ENCODE measurements at places on chromosomes 4 and X. TPM values are rescaled to one million over a fixed set of nuclear protein-coding genes. Genes with fewer than 3 reads are reported as not detected.

GRCh38 chr4:184383497-184384055 lies 90.8 kb downstream of the IRF2 start:
- DNase-seq, result no peak

DNA sequence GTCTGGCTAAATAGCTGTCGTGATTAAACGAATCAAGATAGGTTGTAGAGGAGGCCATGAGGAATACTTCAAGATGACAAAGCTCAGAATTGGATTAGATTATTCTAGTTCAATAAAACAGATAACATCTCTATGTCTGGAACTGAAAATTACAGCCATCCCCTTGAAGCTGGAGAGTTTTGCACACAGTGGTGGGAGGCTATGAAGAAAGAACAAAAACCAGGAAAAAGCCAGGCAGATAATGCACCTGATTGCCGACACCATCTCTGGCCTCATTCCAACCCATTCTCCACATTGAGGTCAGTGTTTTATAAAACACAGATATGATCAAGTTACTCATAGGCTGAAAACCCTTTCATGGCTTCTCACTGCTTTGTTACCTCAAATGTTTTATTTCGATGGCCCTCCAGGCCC lies 188.3 kb downstream of the RASL11B start:
- DNase-seq, result peak; percentile 23

GRCh38 chrX:78168065-78168464 lies 28.6 kb upstream of the TAF9B start:
- DNase-seq, result peak; percentile 53

- DNase-seq, result no peak
These were observed 19.5 kb upstream of the FGF2 start for GRCh38 chr4:122806981-122807679.

DNA sequence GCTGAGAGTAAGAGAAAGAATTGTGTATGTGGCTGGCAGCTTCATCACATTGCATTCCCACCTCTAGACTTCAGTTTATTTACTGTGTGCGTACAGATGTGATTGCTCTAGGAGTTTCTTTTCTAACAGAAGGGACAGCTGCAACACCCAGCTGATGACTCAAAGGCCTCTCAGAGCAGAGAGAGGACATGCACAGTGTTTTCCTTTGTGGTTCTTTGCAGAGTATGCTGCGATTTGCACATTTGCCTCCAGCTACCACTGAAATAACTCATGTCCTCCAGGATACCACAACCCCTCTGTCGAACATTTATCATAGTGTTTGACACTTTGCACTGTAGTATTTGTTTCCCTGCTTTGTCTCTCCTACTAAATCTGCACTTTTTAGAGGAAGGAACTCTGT lies 294.1 kb downstream of the STIM2 start:
- no peak for DNase-seq

- no peak for DNase-seq
These were observed 78.2 kb downstream of the COL4A6 start for GRCh38 chrX:108359806-108360602.

DNA sequence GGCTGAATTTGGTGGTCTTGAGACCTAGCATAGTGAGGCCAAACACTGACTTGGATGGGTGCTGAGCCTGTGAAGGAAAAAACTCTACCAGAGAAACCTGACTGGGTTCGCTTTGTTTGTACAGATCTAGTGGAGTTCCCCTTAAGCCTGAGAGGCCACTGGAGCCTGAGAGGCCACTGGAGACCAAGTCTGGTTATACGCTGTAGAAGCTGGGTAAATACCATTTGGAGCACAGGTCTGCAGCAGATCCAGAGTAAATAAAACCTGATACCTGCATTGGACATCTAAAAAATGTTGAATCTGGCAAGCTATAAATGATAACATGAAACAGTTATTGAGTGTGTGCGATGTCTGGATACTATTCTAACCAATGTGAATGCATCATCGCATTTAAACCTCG lies 104.3 kb upstream of the IGSF1 start:
- no peak for DNase-seq

DNA sequence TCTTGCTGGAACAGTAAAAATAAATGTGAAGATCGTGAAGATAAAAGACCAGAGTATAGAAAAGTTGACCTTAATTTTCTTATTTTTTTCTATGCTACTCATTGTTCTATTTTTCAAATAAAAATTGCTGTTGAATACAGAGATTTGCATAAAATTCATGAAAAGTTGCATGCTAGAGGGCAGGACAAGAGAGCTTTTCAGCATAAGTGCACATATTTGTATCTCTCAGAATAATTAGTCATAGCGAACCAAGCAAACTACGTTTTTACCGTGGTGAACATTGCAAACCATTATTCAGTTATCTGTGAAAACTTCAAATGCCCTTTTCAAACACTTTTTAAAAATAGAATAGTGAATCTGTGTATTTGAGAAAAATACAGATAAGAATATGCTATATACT lies 26.4 kb upstream of the AFF2 start:
- DNase-seq, result no peak

DNA sequence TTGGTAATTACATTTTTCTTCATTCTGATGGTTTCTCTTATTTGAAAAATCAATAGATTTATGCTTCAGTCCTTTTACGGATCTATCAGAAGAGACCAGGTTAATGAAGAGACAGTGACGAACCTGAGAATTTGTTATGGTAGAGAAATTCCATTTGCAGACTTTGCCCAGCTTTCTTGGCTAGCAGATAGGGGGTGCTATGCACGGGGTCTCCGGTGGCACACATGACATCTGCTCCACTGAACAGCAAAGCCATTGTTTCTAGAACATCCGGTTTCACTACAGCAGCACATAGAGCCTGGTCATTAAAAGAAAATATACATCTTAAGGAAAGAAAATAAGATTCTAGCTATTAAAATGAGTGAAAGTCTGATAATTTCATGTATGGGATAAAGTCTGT lies 85.1 kb downstream of the ARAP2 start:
- DNase-seq, result no peak

GRCh38 chr4:171582961-171583581 lies 230.1 kb upstream of the GALNTL6 start:
- no peak for DNase-seq

DNA sequence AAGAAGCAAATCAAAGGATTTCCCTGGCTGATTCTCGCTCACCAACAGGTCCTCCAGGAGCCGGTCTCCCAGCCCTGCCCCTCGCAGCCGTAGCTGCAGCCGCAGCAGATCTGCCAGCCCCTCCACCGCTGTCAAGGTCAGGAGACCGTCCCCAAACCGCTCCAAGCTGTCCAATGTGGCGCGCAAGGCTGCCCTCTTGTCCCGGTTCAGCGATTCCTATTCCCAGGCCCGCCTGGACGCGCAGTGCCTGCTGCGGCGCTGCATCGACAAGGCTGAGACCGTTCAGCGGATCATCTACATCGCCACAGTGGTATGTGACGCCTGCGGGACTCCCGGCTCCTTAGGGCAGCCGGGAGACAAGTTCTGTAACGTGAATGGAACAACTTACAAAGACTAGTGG lies 25.6 kb downstream of the SPATA18 start:
- no peak for DNase-seq

DNA sequence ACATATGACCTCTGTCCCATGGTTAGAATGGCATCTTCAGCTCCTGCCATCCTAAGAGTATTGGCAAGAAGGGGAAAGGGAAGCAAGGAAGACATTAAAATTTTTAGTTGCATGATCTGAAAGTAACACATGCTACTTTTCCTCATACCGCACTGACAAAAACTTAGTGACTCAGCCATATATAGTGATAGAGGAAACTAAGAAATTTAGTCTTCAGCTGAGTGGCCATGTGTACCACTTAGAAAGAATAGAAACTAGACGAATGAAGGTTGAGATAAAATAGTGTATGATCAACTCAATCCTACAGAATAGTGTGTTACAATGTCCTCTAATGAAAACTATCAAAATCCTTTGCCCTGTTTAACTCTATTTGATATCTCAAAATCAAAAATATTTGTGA lies 164.1 kb downstream of the PPP3CA start:
- DNase-seq, result no peak

GRCh38 chr4:47120783-47121182 lies 89.4 kb downstream of the GABRB1 start:
- DNase-seq, result no peak

GRCh38 chrX:18674417-18674787 lies 2.5 kb upstream of the RS1 start:
- DNase-seq, result no peak

DNA sequence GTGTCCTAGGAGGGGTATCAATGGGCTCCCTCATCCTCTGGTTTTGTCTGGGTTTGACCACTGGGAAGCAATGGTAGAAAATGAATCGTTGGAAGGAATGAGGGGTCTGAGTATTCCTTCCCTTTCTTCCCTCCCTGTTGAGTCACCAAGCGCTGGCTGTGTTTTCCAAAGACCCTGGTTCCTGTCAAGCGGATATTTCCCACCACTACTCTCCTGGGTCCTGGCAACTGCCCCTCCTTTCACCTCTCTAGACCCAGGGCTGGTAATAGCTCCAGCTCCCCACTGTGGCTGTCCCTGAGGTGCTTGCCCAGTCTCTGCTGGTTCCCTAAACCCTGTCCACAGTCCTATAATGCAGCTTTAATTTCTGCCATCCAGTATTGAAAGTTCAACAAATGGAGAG lies 22.2 kb downstream of the SMIM43 start:
- DNase-seq, result no peak

- DNase-seq, result no peak
These were observed 88.1 kb upstream of the MBNL3 start for GRCh38 chrX:132576939-132577338.

- DNase-seq, result peak; percentile 77
These were observed 111.3 kb upstream of the LNX1 start for GRCh38 chr4:53702334-53703266.

- DNase-seq, result no peak
These were observed 191.0 kb upstream of the ARX start for GRCh38 chrX:25206778-25207177.

DNA sequence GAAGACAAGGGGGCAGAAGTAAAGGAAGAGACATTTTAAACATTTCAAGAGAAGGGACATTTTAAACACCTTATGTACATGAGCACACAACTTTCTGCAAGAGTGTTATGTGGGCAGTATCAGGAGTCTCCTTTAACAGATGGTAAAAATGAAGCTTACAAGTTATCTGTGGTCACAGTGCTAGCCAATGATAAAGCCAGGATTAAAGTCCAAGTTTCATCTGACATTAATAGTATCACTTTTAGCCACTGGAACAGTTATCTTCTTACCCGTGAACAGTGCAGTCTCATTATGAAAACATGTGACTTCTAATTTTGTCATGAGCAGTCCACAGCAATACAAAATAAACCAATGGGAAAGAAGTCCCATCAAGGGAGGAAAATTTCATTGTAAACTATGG lies 627.9 kb upstream of the AGA start:
- DNase-seq, result no peak

GRCh38 chr4:39312816-39313215 lies 53.3 kb downstream of the RFC1 start:
- DNase-seq, result no peak

DNA sequence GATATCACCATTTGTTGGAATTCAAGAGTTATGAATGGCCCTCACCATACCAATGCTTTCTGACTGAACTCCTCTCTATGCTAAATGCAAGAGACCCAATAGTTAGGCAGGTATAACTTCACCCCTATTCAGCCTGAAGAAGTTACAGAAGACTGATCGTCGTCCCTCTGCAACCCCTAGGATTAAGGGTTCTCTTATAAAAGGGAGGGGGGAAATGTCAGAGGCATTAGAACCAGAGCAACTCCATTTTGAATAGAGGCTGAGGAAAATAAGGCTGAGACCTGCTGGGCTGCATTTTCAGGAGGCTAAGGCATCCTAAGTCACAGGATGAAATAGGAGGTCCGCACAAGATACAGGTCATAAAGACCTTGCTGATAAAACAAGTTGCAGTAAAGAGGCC lies 494.3 kb downstream of the SPRY1 start:
- no peak for DNase-seq

GRCh38 chr4:52638717-52639116 lies 20.4 kb downstream of the USP46 start:
- no peak for DNase-seq

GRCh38 chr4:150164956-150165629 lies 86.8 kb downstream of the DCLK2 start:
- no peak for DNase-seq

- no peak for DNase-seq
These were observed 63.1 kb downstream of the NPY2R start for GRCh38 chr4:155271557-155271956.

GRCh38 chr4:45410701-45411210 lies 684.4 kb upstream of the GNPDA2 start:
- no peak for DNase-seq

The TRIM60 gene
- total RNA-seq, result not detected

The RIBC1 gene
- 2.6 TPM for total RNA-seq

The RAB33A gene
- not detected for total RNA-seq

The RPL36A gene
- 887 TPM for total RNA-seq

The DGAT2L6 gene
- total RNA-seq, result not detected

The CDKL2 gene
- not detected for total RNA-seq

The DUSP21 gene
- total RNA-seq, result not detected
